ENCODE measurements at places on chromosomes 2 and 18. TPM values are rescaled to one million over a fixed set of nuclear protein-coding genes. Genes with fewer than 3 reads are reported as not detected.

- ATAC-seq, result no peak
These were observed 279.5 kb upstream of the PKDCC start for GRCh38 chr2:41768310-41768709.

GRCh38 chr2:176679061-176679669, 409.9 kb downstream of the MTX2 start:
- ATAC-seq, result no peak

DNA sequence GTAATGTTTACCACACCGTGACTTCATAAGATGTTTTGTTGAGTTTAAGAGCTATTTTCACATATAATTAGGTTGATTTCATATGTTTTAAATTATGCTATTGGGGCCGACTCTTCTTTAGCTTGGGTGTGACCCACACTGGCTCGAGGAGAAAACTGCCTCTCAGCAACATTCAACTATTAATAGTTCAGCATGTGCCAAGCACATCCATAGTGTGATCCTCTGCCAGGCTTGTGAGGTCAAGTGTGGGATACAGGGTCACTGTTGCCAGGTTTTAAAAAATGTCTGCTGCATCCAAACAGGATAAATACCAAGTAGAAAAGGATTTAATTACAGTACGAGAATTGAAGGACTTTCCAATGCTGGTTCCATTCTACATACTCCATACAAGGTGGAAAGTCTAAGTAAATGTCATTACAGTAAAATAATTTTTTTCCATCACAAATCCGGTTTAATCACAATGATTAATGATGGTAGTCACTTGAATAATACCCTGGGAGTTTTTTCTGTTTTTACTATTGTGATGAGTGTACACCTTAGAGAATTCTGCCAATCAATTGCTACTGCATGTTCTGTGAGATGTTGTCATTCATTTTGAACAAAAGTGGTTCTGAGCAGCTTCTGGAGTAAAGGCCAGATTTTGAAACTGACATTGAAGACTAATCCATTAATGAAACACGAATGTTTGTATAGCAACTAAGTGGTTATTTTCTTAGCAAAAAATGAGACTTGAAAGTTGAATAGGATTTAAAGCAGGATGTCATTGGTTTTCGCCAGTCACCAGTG, 84.5 kb downstream of the ABI2 start:
- ATAC-seq, result peak; percentile 68

DNA sequence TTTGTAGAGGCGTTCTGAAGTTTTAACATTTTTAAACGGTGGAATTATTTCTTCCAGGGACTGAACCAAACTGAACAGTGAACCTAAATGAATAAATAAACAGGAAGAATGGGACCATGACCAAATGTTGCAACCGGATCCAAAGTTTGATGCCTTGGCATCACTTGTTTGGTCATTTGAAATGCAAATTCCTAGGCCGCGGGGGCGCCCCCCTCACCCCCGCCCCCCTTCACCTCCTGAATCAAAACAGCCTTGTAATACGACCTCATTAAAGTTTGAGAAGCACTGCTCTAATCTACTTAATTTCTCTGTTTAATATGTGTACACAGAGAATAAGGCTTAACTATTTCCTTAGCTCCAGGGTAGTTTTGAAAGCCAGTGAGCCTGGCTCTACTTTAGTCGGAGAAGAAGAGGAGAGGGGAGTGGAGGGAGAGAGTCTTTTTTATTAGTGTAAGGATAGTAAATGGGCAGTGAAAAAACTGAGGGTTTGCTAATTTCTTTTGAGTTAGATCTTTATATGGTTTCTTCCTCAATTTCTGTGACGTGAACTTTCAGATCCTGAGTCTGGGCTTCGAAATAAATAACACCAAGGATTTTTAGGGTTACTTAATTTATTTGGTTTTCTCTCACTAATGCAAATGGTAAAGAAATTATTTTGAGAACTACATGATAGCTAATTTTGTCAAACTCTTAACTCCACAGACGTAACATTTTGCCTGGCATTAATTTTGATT, 5.7 kb downstream of the C2orf80 start:
- no peak for ATAC-seq

DNA sequence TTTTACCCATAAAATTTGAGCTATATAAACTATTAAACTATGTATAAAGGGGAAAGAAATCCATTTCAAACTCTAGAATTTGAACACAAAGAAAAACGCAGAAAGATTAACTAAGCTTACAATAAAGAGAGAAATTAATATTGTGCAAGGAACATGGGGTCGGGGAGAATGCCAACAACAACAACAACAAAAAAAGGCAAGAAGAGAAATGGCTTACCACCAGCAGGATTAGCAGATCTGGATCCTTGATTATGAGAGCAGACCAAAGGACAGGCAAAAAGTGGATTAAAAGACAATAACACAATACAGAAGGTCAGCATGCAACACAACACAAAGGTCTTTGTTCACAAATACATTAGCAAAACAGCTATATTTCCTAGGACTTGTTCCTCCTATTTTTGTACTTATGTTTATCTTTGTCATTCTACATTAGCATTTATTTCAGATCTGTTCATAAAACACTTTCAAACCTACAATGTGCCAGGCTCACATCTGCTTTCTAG, 103.4 kb upstream of the RNU4ATAC start:
- ATAC-seq, result no peak

DNA sequence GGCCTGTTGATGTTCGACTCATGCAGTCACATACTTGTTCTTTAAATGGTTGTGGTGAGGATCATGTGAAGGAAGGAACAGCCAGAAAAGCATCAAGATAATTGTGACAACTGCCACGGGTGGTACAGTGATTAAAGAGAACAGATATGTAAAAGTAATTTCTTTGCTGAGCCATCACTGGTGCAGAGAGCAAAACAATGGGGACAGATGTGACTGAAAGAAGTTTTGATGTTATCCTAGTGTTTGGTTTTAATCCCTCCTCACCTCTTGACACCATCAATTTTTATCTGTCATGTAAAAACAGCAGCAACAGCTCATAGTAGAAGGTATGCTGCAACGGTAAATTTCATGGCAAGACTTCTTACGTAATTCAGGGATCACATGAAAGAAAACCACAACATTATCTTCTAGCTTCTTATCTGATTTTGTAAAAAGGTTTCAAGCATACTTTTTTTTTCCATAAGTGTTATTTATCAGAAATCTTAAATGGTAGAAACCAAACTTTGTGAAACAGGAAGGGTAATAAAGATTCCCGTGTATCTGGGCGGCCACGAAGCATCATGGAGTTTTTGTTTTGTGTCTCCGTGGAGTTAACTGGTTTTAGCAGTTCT, 65.2 kb downstream of the PLCL1 start:
- ATAC-seq, result no peak

DNA sequence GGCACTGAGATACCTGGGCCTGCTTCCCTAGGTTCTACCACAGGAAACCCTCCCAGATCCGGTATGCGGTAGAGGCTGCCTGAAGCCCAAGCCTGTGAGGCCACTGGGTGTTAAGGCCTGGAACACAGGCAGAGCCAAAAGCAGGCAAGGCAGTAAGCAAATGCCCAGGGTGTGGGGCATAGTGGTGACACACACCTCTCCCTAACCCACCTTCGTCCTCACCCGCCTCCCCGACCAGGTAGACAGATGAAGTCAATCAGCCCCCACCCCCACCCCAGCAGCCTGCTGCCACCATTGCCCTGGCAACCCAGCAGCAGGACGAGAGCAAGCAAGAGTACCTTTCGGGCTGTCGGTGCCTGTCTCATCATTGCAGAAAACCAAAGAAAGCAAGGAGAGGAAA, 6.1 kb downstream of the DCTN1 start:
- no peak for ATAC-seq

GRCh38 chr18:52394602-52395001, 54.6 kb downstream of the DCC start:
- ATAC-seq, result no peak

- peak; percentile 84 for ATAC-seq
These were observed 30.3 kb downstream of the MAIP1 start for GRCh38 chr2:199985625-199986207.

DNA sequence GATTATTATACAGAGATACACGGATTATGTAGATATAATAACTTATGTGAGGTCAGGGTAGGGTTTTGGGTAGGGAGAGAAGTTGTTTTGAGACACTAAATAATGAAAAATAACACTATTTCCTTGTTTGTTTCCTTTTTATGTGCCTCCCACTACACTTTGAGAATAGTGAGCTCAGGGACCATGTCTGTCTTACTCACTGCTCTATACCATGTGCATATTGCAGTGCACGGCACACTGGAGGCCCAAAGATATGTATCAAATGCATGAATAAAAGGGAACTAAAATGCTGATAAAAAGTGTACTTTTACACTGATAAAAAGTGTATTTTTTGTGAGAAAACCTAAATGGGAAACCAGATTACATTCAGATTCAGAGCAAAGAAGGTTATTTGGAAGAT, 151.4 kb upstream of the NABP1 start:
- no peak for ATAC-seq

DNA sequence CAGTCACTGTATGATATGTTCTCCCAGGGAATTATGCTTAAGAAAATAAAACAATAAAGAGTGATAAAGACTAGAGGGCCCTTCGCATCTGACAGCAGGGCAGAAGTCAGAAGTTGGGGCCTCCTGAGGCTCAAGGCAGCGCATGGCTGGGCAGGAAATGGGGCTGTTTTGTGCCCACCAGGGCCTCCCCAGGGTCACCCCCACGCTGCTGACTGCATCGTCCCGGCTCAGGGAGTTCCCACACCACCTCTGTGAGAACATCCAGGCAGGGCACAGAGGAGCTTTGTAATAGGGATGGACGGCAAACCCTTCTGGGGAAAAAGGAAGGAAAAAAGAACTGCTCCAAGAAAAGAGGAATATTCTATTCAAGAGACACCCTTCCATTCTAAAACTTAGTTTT, 41.2 kb downstream of the PAX3 start:
- no peak for ATAC-seq

GRCh38 chr18:58668211-58668610, 3.1 kb upstream of the MALT1 start:
- no peak for ATAC-seq

- no peak for ATAC-seq
These were observed 13.5 kb downstream of the ANKRD12 start for GRCh38 chr18:9150121-9150520.

DNA sequence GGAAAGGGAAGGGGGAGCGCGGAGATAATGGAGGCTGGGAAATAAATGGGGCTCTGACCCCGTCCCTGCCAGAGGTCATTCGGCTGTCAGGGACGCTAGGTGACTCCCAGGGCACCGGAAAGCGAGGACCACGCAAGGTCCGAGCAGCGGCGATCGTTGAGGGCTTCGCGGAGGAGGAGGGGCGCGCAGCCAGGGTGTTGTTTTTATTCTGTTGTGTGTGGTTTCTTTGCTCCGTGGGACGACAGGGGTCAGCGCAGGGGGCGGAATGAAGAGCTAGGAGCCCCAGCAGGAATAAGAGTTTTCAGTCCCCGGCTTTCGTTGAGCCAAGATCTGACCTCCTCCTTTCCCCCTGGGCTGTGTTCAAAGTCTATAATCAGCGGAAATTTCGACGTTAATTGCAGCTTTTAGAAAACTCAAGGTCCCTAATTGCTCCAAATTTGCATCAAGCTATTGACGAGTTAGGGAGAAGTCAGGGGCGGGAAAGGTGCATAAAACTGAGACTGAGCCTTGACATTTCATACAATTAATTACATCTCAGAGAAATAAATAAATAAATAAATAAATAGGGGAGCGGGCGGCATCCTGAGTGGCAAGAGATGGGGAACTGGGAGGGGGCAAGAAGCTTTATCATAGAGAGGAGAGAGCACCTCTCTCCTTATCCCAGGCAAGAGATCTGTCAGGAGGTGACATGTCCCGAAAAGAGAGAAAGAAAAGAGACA, 2.2 kb downstream of the GAD1 start:
- no peak for ATAC-seq

GRCh38 chr18:44899832-44900231, 219.1 kb downstream of the SETBP1 start:
- no peak for ATAC-seq

- no peak for ATAC-seq
These were observed 623.9 kb downstream of the NYAP2 start for GRCh38 chr2:226023383-226023782.

- ATAC-seq, result no peak
These were observed 164.4 kb downstream of the UPP2 start for GRCh38 chr2:158266111-158266510.

- no peak for ATAC-seq
These were observed 95.0 kb upstream of the ZFP36L2 start for GRCh38 chr2:43321446-43321845.

GRCh38 chr2:97985998-97986397, 9.8 kb downstream of the TMEM131 start:
- ATAC-seq, result no peak

- no peak for ATAC-seq
These were observed 5.5 kb downstream of the DGKD start for GRCh38 chr2:233359823-233360222.

DNA sequence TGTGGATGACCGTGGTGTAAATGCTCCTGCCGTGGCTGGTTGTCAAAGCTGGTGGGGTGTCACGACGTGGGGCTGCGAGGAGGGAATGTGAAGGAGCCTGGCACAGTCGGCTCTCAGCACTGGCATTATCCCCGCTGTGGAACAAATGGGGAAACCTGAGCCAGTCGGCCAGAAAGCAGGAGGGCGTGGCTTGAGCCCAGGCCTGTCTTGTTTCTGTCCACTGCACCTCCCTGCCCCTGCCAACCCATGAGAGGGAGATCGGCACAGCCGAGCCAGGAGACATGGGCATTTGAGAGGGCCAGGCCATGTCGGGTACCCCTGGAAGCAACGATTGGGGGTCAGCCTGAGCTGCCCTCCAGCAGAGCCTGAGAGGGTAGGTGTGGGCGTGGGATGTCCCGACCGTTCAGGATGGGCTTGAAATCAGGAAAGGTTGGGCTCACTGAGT, 44.5 kb downstream of the PDIA6 start:
- ATAC-seq, result no peak

DNA sequence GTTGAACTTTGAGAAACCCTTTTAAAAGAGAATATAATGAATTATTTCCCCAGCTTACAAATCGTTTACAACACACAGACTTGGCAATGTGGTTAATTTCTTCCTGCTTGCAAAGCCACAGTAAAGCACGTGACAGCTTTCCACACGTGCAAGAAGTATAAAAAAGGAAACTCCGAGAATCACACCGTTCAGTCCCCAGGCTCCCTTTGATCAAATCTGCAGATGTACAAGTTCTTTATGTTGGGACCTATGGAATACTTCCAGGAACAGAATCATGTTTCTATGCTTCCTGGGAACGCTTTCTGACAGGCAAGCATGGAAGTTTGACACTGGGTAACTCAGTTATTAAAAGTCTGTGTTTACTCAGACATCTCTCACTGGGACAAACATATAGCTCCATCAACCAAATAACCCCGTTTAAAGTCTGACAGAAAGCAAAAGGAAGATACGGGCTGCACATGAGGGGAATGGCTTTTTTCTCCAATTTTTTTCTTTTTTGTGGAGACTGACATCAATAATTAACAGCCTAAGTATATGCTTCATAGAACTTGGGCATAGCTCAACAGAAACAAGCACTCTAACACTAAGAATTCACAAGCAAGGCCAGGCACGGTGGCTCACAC, 134.8 kb downstream of the EIPR1 start:
- ATAC-seq, result no peak

- no peak for ATAC-seq
These were observed 47.8 kb downstream of the TMEM163 start for GRCh38 chr2:134670955-134671354.

Gene UGT1A5
- total RNA-seq, result 0.68 TPM

Gene IL1F10
- not detected for total RNA-seq

Gene TMEM198
- 1.2 TPM for total RNA-seq

Gene RTP5
- not detected for total RNA-seq

Gene ARHGAP28
- total RNA-seq, result 2.4 TPM

Gene MYO3B
- 0.24 TPM for total RNA-seq

Gene STPG4
- 0.16 TPM for total RNA-seq

Gene LRRTM4
- not detected for total RNA-seq

Gene KCNF1
- not detected for total RNA-seq

Gene CLHC1
- total RNA-seq, result 5.3 TPM

Gene ABCG5
- not detected for total RNA-seq

Gene TUBB8B
- not detected for total RNA-seq

Gene PUS10
- total RNA-seq, result 3.4 TPM

Gene KIF1A
- 0.12 TPM for total RNA-seq
